Stimulated activated CD8-positive, alpha-beta memory T cell treated with anti-CD3 and anti-CD28 coated beads, Interleukin-12 subunit alpha, Interleukin-12 subunit beta, amount 100 ng/mL, for 4 hours (primary cell): ENCODE measurements at places on chromosomes 7 and 10.

- no peak for DNase-seq
These were observed 13.9 kb downstream of the VCL start for GRCh38 chr10:74011770-74012169.

GRCh38 chr7:98215561-98216495 is 4.6 kb downstream of the BHLHA15 start:
- DNase-seq = no peak

DNA sequence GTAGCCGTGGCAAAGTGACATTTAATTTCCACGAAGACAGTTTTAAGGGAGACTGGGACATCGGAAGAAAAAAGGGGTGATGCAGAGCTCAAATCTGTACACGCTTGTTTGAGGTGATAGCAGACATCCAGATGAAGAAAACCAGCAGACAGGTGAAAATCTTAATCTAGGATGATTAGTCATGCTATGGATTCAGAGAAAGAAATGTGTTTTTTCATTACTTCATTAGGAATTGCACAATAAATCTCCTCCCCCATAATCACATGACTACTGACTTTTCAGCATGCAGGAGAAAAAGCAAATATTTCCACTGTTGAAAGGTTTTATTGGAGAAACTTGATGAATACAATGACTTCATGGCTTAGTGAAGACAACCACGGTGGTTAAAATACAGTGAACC is 2.5 kb downstream of the NUDT5 start:
- DNase-seq = no peak

GRCh38 chr10:627032-627992 is 62.2 kb downstream of the DIP2C start:
- no peak for DNase-seq
